Stimulated activated CD4-positive, alpha-beta T cell treated with anti-CD3 and anti-CD28 coated beads, Interleukin-2, amount 100 ng/mL, for 24 hours (primary cell): ENCODE measurements at places on chromosomes 6 and 20.
A peak's percentile ranks its signal among the peaks of the same experiment; 100 is the strongest.

- DNase-seq, result peak; percentile 28
Measured at GRCh38 chr6:53544217-53544469, 758 bp downstream of the GCLC start.

DNA sequence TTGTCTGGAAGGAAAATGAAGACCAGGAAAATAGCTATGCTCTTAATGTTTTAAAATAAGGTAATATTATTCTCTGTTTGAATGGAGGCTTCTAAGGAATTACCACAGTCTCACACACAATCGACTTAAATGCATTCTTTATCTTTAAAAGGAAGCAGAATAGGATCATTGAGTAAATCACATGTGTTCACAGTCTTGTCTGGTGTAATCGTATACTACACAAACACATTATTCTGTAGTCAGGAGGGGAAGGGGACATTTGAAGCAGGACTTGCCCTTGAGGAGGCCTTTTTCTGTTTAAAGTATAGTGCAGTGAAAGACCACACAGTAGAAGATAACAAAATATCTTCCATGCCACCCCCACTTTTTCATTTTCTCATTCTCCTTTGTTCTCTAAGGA is 20.6 kb upstream of the REV3L start:
- no peak for DNase-seq

- no peak for DNase-seq
Measured at GRCh38 chr20:19453862-19454261, 241.4 kb downstream of the SLC24A3 start.

DNA sequence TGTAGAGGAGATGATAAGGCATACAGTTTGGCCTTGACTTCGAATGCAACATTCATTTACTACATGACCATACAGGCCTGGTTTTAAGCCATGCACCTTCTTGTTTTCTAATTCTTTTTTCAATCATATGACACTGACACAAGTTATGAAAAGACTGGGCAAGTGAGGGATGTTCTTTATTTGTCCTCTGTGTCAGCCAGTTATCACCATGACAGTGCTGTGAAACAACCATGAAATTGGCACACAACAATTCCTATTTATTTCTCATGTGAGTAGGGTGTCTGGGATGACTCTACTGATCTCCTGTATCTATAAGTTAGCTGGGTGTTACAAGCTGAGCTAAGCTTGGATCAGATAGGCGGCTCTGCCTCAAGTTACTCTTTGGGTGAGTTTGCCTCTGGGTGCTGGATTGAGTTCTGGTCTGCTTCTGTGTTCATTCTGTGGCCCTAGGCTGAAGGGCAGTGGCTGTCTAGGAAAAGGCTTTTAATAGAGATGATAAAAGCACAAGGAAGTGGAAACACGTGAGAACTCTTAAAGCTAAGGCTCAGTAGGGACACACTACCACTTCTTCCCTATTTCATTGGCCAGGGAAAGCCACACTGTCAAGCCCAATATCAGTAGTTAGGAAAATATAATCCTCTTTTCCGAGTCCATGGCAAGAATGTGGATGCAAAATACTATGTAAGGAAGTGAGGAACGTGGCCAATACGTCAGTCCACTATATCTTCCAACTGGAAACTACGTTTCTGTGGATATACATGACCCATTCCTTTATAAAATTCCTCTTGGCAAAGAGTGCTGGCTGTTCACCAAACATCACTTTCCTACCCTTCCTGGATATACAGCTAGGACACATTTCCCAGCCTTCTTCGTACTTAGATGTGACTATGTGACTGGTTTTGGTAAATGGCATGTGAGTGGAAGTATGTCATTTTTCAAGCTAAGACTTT is 126.2 kb upstream of the RNF24 start:
- DNase-seq, result no peak

DNA sequence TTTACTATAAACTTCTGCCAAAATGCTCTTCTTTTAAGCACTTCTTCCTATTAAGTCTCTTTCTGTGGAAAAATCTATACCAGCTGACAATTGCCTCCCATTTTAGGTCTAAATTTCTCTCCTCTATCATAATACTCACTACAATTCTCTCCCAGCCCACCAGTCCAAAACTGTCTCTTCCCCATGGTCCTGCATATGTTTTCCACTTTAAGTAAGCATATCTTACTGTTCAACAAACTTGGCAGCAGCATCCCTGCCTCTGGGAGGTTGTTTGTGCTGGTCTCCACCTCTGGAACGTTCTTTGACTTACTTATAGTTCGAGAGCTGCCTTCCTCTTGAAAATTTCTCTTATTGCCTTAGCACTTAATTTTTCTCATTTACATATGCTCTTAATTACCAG is 180.5 kb downstream of the COL12A1 start:
- no peak for DNase-seq

DNA sequence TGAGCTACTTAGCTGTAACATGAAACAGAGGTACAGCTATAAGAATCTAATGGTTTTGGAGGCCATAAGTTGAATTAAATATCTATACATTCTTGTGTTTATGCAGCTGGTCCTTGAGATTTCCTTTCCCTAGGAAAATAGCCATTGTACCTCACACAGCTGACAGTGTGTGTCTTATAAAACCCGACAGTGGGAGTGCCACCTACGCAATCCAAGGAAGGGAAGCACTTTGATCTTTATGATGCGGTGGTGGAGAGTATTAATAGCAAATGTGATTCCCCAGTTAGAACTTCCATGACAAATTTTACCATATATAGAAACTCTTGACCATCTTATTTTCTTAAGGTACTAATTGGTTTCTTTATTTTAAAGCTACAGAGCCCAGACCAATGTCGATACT is 149.5 kb downstream of the TMEM200A start:
- DNase-seq, result no peak

DNA sequence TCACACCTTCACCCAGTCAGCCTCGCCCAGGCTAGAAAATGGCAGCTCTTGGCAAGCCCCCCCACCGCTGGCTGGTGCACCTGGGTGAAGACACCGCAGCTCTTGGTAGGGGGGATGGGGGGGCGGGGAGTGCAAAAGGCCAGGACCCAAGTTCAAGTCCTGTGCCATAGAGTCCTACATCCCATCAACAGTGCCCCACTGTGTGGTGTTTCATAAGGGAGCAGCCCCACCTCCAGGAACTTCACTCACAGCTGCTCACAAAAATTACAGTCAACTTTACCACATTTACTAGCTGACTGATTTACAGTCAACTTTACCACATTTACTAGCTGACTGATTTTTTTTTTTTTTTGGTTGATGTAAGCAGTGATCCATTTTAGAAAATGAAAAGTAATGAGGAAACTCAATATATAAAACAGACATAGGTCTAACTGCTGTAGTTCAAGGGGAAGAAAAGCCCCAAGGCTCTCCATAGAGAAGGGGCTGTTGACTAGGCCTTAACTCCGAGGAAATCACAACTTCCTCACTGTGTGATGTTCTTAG is 208.9 kb upstream of the SNX9 start:
- no peak for DNase-seq

DNA sequence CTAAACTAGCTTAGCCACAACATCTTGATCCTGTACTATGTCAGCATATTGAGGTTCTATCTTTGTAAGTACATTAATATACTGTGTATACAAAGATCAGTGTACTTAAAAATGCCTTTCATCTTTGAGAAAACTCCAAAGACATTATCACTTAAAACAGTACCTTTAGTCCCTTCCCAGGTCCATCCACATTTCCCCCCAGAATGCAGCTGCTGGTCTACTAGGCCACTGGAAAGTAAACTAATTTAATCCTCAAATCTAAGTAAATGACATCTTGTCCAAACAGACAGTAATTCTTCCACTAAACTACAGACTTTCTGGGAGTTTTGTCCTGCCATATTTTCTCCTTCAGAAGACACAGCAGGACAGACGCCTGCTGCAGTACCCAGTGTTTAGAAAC is 68.7 kb downstream of the SYCP2 start:
- DNase-seq, result no peak

DNA sequence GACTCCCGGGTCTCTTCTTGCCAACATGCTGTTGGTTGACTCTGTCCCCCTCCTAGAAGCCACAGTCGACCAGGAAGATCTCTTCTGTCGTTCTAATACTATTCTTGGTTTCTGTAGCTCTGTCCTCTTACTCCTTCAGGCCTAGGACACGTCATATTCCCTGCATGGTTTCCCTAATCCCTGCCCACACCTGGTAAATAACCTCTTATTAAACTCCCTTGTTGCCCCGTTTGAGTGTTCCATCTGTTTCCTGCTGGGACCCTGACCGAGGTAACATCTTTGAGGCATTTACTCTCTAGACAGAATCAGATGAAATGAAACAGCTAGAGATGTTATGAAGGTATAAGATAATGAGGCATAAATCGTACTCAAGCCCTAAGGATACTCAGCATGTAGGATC is 68.1 kb downstream of the PLCB4 start:
- no peak for DNase-seq

- peak; percentile 77 for DNase-seq
Measured at GRCh38 chr6:26554697-26555504, 16.7 kb downstream of the HMGN4 start.

DNA sequence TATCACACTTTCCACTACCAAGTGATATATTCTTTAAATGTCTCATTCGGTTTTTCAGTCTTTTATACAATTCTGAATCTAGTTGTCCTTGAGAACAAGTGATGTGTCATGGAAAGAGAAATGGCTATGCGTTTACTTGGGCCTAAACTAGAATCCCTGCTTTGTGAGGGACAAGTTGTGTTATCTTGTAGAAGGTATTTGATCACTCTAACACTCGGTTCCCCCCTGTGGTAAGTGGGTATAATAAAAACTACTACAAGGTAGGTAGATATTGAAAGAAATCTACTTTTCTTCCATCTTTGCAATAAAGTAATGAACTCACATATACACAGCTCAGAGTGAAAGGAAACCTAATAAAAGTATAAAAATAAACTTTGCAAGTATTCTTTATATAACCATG is 108.9 kb downstream of the MANEA start:
- DNase-seq, result no peak

GRCh38 chr6:74755778-74756177 is 450.1 kb downstream of the COL12A1 start:
- DNase-seq, result no peak

DNA sequence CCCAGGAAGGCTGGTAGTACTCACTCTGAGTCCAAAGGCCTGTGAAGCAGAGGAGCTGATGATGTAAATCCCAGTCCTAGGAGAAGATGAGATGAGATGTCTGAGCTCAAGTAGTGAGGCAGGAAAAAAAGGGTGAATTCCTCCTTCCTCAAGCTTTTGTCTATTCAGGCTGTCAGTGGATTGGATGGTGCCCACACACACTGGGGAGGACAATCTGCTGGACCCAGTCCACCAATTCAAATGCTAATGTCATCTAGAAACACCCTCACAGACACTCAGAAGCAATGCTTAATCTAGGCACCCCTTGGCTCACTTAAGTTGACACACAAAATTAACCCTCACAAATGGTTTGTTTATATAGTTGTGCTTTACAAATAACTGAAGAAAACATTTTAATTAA is 94.6 kb downstream of the CD109 start:
- no peak for DNase-seq

- DNase-seq, result no peak
Measured at GRCh38 chr6:154404791-154405400, 48.3 kb upstream of the IPCEF1 start.

- DNase-seq, result no peak
Measured at GRCh38 chr6:137998461-137999019, 108.7 kb downstream of the PERP start.

DNA sequence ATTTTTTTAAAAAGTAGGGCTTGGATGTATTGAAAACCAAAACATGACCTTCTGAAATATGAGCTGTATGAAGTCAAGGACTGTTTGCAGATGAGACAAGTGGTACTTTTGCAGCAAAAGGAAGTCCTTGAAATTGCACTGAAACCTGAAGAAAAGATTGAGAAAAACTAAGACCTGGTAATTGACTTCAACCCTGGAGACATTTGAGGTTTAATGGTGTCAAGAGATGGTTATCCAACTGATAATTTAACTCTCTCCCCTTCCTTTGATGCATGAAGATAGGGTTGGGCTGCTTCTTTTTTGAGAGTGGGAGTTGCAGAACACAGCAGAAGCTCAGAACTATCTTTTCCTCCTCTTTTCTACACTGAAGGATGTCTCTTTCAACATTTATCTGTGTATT is 180.9 kb upstream of the DTNBP1 start:
- no peak for DNase-seq

GRCh38 chr20:8547035-8547650 is 415.1 kb downstream of the PLCB1 start:
- no peak for DNase-seq

DNA sequence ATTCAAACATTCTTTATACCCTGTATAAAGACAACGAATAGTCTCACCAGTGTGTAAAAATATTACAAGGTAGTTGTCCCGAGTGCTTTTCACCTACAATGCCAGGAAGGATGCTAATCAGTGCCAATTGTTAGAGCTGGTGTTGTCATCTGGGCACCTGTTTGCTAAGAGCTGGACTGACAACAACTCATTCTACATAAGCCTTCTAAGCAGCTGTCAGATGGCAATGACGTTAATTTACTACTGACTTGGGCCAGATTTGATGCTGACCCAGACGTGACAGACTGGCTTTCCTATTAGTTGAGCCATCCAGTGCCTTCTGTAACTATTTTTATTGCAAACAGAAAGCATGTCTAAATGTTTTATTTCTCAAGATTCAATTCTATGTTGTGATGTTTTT is 355.2 kb downstream of the ADGRB3 start:
- DNase-seq, result no peak

GRCh38 chr6:168441434-168442391 is 729 bp downstream of the SMOC2 start:
- DNase-seq, result no peak

DNA sequence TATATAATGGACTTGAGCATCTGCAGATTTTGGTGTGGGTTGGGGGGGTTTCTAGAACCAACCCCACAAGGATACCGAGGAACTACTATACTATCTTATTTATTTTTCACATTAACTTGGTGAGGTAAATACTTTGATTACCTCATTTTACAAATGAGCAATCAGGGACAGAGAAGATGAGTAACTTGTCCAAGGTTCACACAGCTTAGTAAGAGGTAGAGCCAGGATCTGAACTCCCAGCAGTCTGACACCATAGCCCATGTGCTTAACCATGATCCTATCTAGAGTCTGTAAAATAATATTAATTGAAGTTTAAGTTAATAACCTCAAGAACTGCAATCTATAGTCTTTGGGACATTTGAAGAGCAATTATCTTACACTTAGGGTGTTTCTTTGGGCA is 28.6 kb downstream of the DHX35 start:
- no peak for DNase-seq

GRCh38 chr20:5650280-5650691 is 99.9 kb upstream of the SHLD1 start:
- no peak for DNase-seq

DNA sequence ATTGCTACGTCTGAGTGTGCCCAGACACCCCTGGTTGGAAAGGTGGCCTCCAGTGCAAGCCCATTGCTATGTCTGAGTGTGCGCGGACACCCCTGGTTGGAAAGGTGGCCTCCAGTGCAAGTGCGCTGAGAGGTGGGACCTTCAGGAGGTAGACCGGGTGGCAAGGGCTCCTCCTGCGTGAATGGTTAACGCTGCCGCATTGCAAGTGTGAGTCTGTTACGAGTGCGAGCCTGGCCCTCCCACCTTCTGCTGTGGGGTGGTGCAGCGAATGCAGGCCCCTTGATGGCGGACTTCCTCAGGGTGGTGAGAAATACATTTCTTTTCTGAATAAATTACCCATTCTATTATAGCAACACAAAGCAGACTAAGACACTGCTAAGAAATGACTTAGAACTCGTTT is 208.8 kb downstream of the DLL1 start:
- no peak for DNase-seq

GRCh38 chr20:42790111-42790510 is 399.6 kb downstream of the PTPRT start:
- no peak for DNase-seq
